ENCODE measurements at places on chromosomes 2 and 18.

DNA sequence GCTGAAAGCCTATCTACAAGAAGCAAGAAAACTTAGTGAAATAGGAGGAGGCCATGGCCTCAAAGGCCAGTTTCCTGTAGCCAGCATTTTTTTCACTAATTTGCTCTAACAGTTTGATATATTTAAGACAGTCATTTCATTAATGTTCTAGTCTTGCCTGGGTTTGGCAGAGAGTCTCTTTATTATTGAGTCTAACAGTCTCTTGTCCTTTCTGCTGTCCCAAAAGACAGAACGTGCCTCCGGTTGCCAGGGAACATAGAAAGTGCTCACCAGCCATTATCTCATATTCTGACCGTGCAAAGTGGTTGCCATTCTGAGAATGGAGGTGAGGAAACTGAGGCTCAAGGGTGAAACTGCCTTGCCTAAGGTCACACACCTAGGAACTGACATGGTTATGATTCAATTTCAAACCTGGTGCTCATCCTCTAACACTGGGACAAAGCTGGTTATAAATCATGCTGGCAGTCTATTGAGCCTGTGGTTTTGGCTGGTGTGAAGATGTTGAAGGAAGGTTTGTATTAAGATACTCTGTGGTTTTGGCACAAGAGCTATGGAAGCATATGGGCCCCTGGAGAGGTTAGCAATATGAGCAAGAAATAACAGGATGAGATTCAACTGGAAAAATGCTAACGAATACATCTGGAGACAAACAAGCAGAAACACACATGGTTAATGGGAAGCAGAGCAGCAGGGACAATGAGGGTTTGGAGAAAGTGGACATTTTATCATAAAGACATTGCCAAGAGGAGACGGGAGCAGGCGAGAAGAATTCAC lies 903.3 kb upstream of the KLHL29 start:
- DNase-seq: no peak

DNA sequence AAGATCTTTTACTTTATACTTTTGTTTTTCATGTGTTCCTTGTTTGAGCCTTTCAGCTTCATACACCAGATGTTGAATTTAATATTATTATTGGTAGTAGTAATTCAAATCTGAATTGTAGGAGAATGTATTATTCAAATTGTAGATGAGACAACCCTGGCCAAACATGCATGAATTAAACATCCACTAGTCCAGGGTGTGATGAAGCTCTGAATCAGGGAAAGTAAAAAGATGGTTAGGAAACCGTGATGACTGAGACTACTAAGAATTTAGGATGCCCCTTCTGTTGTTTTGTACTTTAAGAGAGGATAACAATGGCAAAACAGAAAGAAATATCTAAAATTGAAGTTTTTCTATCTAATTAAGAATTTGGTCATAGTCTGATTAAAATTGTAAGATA lies 227.8 kb upstream of the CDH2 start:
- DNase-seq: no peak

GRCh38 chr18:136433-136832 lies 21.9 kb upstream of the USP14 start:
- DNase-seq: no peak

DNA sequence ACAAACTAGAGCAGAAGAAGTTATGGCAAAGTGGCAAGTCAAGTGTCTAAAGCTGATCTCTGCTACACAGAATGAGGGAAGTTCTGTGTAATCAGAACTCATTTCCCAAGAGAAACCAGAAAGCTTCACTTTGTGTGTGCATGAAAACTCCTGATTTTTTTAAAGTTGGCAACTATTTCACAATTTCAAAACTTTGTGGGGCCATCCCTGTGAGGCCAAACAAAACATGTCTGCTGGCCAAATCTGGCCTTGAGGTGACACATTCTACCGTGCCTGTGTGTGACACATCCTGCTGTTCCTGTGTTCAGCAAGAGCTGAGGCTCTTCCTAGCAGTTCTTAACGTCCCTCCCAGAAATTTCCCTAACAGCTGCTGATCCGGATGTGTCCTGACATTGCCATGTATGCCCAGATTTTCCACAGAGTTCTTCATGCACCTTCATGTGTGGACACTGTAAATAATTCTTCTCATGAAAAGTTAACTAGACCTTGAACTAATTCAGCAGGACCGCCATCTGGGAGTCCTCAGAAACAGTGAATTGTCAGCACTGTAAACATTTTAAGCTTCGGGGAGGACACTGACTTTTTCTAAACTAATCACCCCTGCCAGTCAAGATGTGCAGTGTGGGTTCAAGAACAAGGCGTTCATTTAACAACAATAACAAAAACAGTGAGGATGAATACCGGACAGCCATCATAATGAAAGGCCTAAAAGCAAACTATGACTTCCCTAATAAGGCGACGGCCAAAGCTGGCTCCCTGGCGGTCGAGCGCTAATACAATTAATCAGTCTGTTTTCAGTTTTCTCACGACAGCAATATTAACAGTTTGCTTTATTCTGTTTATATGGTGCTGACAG lies 99.0 kb downstream of the PLEKHM3 start:
- no peak for DNase-seq

DNA sequence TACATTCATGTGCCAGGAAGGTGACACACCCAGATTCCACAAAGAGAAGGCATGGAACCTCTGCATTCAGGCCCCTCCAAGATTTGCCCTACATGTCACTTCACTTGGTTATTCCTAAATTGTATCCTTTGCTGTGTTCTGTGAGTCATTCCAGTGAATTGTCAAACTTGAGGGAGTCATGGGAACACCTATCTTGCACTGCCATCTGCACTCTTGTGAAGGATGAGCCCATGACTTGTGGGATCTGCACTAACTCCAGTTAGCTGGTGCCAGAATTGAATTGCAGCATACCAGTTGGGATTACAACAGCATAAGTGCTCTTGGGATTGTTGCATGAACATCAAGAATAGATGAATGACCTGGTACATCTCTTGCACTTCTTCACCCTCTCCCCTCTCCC lies 1288.0 kb upstream of the ZEB2 start:
- DNase-seq: no peak

DNA sequence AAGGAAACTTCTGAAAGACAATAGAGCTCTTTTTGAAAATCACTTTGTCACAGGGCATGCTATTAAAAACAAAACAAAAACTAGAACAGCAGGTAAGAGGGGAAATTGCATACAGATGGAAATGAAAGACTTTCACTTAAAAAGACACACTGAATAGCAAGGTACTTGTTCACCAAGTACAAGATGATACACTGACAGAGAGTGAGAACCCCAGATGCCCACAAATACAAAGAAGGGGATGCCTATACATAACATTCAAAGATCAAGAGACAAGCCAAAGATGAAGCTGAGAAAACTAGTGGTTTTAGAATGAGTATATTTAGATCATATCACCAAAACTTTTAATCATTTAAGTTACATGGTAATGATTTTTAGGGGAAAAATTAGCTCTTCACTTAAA lies 60.7 kb downstream of the ASXL2 start:
- DNase-seq: no peak

GRCh38 chr2:219823574-219823973 lies 196.1 kb downstream of the SLC4A3 start:
- DNase-seq: no peak
